ENCODE measurements at places on chromosomes 7 and 10.
A peak's percentile ranks its signal among the peaks of the same experiment; 100 is the strongest.

GRCh38 chr7:152000191-152000590, 25.3 kb upstream of the GALNT11 start:
- no peak for DNase-seq

- DNase-seq: no peak
Observed at GRCh38 chr10:60149003-60149402, 240.7 kb downstream of the ANK3 start.

DNA sequence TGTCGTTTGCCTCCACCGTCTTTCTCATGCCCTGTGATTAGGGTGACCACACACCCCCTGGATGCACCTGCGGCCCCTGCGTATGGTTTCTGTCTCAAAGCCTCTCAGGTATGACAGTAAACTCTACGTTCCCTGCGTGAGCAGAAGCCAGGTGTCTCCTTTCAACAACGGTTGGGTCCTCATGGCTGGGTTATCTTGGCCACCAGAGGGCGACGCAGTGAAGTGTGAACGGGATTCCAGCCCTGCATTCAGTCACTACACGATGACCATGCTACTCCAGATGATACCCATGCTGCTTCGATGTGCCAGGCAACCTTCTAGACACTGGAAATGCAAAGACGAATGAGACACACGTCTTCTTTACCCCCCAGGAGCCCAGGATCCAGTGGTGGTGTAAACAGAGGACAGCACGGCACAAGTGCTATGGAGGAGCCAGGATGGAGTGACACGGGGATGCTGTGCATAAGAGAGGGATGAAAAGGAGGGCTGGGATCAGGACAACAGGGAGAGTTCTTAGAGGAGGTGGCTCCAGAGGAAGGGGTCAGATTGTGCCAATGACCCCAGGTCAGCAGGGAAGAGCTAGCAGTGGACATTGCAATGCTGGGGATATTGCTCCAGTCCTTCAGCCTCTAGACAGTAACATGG, 228.1 kb upstream of the PFKP start:
- peak; percentile 6 for DNase-seq

DNA sequence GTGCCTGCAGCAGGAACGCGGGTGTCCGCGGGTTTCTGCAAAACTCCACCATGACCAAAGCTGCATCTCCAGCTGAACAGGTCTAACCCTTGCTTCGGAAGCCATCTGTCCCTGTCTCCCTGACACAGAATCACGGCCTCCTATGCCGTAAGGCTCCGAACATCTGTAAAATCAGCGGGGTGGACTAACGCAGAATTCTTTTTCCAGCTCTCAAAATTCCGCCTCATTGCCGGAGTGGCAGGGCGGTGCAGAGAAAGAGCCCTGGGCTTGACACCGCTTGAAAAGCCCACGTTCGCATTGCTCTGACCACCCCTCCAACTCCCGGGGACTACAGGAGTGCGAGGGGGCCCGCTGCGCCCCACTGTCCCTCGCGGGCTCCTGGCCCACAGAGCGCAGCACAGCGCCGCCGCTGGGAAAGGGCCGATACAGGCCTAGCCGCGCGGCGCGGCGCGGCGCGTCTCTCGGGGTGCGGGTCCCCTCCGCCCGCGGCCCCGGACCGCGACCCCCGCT, 409 bp downstream of the DNMBP start:
- DNase-seq: no peak

- DNase-seq: no peak
Observed at GRCh38 chr7:123319911-123320310, 120.1 kb upstream of the SLC13A1 start.
